ENCODE measurements at places on chromosomes 6 and 20. TPM values are rescaled to one million over a fixed set of nuclear protein-coding genes. Genes with fewer than 3 reads are reported as not detected.

Gene FAM209B
- total RNA-seq, result not detected

Gene AGER
- 8.1 TPM for total RNA-seq

Gene GABBR1
- total RNA-seq, result 58.4 TPM

Gene BCL2L1
- 57.2 TPM for total RNA-seq

Gene MAFB
- total RNA-seq, result 80.5 TPM

Gene CTCFL
- total RNA-seq, result not detected

Gene DNAH8
- total RNA-seq, result not detected

Gene TCP11
- total RNA-seq, result not detected

Gene SLC16A10
- 5.4 TPM for total RNA-seq

Gene CFAP61
- 1.5 TPM for total RNA-seq

Gene EYS
- total RNA-seq, result not detected

Gene SPDEF
- not detected for total RNA-seq

Gene LRRC73
- total RNA-seq, result not detected

Gene TCF15
- total RNA-seq, result not detected

Gene TMX4
- total RNA-seq, result 33.9 TPM

Gene PTK6
- 25.8 TPM for total RNA-seq

Gene C20orf96
- 2.7 TPM for total RNA-seq

Gene CHD6
- total RNA-seq, result 37.6 TPM

Gene CALHM5
- total RNA-seq, result 2.2 TPM

Gene EPB41L1
- 54.8 TPM for total RNA-seq

Gene GJA10
- not detected for total RNA-seq

Gene EMILIN3
- 5.6 TPM for total RNA-seq

Gene GDAP1L1
- not detected for total RNA-seq

Gene ADGRB3
- total RNA-seq, result 2.7 TPM

Gene LY6G5B
- 7.4 TPM for total RNA-seq

Gene SLC17A9
- total RNA-seq, result 2.5 TPM

Gene ARMH2
- not detected for total RNA-seq

Gene RIMS1
- 5.2 TPM for total RNA-seq

Gene L3MBTL1
- 20.9 TPM for total RNA-seq

Gene F13A1
- 58.4 TPM for total RNA-seq

Gene OR11A1
- not detected for total RNA-seq

Gene SKIC2
- total RNA-seq, result 35.4 TPM

Gene CD24
- total RNA-seq, result 86.9 TPM

Gene SLA2
- 3.7 TPM for total RNA-seq

Gene TUBE1
- 38.8 TPM for total RNA-seq

Gene TAGAP
- total RNA-seq, result 8.1 TPM

Gene RGS17
- total RNA-seq, result 0.25 TPM

Gene ESR1
- 50.3 TPM for total RNA-seq

Gene ADAM33
- 119 TPM for total RNA-seq

Gene ENPP5
- total RNA-seq, result 2.5 TPM

Gene GABRR2
- total RNA-seq, result 1.5 TPM
